Astrocyte of the hippocampus (primary cell): ENCODE measurements at places on chromosomes 16 and 17.

GRCh38 chr17:5422505-5422904 lies 2.5 kb downstream of the RPAIN start:
- DNase-seq, result peak; percentile 73

- no peak for DNase-seq
These were observed 8.2 kb downstream of the FAM20A start for GRCh38 chr17:68592682-68593641.

- peak; percentile 68 for DNase-seq
These were observed 79.9 kb upstream of the CBX4 start for GRCh38 chr17:79919164-79919585.

GRCh38 chr17:75010683-75011400 lies 1.6 kb upstream of the MRPL58 start:
- DNase-seq, result no peak

DNA sequence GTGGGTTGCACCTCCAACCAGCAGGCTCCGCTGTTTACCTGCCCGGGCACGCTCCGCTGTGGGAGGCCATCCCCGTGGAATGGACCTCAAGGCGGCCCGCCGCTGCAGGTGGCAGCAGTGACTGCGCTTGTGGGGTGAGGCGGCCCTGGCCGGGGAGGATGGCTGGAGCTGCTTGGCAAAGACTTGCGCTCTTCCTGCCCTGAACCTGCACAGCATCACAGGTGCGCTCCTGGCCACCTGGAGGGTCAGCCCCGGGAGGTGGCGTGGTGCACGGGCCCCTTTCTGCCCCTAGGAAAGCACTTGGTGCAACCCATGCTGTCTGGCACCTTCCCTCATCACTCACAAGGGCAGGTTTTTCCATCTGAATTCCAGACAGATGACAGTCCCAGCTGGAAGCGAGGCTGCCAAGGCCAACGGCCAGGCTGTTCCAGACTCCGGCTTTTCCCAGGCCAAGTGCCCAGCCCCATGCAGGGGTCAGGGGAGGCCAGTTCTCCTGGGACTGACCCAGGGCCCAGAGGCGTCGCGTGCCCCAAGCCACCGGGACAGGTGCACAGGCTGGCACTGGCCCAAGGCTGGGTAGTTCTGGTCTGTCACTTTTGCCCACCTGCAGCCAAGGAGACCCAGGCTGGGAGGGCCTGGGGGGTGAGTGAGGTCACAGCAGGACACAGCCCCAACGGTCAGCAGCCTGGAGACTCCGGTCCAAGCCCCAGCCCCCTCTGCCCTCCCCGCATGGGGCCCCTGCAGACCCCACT lies 13.3 kb downstream of the UTS2R start:
- peak; percentile 40 for DNase-seq

GRCh38 chr16:85136213-85136701 lies 24.0 kb upstream of the CIBAR2 start:
- DNase-seq, result no peak

DNA sequence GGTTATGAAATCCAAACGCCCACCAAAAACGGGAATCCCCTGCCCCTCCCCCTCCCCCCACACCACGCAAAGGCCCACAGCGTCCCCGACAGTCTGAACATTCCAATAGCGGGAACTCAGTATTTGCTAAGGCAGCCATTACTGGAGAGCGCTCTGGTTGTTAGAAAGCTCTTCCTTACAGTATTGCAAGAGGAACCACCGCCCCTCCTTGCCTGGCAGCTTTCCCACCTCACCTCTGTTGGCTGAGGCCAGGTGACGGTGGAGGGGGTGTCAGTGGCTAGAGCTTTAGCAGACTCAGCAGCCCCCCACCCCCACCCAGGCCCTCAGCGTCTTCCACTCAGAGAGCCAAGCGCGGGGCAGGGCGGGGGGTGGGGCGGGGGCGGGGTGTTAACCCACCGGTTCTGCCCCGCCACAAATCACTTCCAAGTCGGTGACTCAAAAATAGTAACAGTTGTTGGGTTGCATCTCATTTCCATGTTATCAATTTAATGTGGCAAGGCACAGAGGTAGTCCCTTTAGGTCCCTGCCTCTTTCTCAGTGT lies 2.2 kb upstream of the PLEKHH3 start:
- peak; percentile 49 for DNase-seq

DNA sequence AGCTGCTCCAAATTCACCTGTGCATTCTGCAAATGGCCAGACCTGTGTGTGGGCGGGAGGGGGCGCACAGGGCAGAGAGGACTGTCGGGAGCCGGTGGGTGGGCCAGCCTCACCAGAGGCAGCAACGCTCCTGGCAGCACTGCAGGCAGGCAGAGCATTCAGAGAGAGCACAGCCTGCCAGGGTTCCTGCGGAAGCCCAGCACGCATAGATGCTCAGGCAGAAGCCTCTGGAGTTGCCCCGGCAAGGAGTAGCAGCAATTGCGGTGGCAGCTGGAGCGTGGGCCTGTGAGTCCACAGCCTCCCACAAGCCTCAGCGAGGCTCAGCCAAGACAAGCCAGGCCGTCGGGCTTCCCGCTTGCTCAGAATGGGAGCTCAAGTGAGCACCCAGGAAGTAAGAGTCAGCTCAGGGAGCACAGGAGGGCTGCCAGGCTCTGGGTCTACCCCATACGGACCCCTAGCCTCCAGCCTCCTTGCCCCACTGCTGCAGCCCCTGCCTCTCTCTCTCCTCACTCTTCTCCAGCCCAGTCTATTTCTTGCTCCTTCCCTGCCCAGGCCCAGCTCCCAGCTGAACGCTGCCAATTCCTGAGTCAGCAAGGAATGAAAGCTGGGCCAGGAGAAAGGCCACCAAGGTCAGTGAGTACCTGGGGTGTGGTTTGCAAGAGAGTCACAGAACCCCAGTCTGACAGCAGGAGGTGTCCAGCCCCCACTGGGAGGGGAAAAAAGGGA lies 9.6 kb downstream of the EMC6 start:
- peak; percentile 71 for DNase-seq

- DNase-seq, result no peak
These were observed 451.3 kb upstream of the ZFHX3 start for GRCh38 chr16:73499276-73499675.

DNA sequence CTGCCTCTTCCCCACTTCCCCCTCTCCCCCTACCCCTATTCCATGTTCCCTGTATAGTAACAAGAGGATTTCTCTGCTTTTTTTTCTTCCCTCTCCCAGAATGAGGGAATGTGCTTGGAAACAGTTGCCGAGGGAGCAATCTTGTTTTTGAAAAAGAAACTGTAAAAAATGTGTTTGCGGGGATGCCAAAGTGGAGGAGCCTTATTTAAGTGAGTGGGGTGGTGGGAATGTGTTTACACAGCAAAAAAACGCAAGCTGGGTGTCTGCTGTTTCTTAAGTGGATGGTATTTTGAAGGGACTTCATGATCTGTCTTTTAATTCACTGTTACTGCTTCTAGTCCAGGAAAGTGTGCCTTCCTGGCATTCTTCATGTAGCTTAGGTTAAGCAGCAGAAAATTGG lies 254.4 kb downstream of the SHISA9 start:
- no peak for DNase-seq

GRCh38 chr16:56493126-56493525 lies 26.7 kb downstream of the BBS2 start:
- no peak for DNase-seq

DNA sequence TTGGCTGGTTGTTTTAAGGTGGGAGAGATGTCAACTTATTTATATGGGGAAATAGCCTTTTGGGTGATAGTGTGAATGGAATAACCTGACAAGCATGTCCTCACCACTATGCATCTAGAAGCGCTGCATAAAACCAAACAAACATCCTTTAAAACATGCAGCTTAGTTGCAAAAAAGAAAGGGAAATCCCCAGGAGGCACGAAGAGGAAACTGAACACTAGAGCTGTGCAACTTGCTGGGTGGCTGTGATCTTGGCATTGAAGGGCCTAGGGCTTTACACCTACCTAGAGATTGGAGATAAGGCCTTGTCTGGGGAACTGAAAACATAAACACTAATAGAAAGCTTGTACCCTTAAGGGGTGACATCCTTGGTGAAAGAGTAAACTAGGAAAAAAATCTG lies 7.3 kb downstream of the C16orf54 start:
- DNase-seq, result no peak

GRCh38 chr16:11175787-11176341 lies 80.1 kb downstream of the SOCS1 start:
- DNase-seq, result no peak

DNA sequence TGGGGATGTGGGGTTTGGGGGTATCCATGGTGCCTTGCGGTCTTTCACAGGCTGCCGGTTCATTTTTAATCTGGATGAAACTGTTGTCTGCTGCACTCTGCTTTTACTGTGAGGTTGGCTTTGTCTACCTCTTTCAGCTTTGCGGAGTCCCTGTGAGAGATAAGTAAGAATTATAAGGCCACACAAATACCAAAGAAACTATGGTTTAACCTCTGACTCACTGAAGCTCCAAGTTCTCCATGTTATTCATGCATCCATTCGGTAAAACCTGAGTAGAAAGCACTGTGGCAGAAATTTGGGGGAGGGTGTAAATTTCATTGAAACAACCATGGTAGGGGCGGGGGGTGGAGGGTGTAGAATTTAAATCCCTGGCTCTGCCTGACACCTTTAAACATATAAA lies 30.5 kb downstream of the KIAA0753 start:
- peak; percentile 28 for DNase-seq

GRCh38 chr17:65529040-65529633 lies 32.3 kb downstream of the AXIN2 start:
- DNase-seq, result no peak

GRCh38 chr16:50573279-50573678 lies 25.1 kb downstream of the NKD1 start:
- DNase-seq, result no peak

GRCh38 chr16:3808308-3809063 lies 72.0 kb downstream of the CREBBP start:
- DNase-seq, result no peak

DNA sequence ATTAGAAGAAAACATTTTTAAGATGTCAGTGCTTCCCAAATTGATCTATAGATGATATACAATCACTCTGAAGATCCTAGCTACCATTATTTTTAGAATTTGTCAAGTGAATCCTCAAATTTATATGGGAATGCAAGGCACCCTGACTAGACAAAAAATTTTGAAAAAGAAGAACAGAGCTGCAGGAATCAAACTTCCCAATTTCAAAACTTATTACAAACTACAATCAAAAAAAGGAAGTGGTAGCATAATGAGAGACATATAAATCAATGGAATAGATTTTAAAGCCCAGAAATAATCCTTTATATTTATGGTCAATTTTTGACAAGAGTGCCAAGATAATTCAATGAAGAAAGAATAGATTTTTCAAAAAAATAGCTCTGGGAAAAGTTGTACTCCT lies 198.3 kb upstream of the KCNJ16 start:
- DNase-seq, result no peak

DNA sequence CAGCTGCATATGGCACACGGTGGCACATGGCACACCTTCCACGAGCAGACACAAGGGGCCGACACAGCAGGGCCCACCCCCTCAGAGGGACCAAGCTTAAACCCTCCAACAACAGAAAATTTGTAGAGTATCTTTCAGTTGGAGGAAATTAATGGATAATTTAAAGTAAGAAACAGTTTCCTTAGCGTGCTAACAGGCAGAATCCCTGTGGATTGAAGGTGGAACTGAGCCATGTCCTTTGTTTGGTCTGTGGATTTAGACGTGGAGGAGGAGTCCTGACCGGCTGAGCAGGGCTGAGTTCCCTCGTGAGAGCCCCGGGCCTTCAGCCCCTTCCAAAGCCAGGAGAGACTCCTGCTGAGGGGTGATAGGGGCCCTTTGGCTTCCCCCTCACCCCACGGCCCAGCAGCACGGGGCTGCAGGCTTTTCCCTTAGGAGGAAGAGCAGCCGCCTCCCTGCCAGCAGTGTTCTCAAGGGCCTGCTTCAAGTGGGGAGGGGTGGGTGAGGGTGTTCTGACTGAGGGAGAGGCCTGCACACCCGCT lies 1.4 kb upstream of the CYB561 start:
- no peak for DNase-seq

DNA sequence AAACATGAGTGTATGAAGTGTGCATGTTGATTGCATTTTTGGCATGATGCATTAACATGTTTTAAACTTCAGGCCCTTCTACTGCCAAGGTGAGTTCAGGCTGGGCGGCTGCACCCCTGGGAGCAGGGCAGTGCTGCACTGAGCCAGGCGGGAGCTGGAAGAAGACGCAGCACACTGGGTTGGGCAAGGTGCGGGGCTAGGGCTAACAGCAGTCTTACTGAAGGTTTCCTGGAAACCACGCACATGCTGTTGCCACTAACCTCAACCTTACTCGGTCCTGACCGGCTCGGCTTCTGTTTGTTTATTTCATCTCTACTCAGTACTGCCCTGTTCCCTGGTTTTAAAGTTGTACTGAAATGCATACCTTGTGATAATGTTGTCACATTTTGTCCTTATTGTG lies 61.0 kb downstream of the MAP2K4 start:
- DNase-seq, result peak; percentile 16

DNA sequence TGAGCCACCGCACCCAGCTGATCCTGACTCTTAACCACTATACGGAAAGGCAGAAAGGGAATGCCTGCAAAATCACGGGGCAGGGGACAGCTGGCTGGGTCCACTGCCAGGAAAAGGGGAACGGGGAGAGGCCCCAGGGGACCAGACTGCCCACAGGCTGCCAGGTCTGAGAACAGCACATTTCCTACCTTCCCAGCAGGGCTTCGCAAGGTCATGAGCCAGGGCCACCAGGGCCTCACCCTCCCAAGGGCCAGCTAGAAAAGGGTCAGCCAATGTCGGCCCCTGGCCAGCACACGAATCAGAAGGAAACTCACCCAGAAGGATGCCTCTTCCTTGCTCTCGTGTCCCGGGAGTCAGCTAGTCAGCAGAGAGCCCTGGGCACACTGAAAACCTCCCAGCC lies 118.4 kb downstream of the ZNF423 start:
- DNase-seq, result no peak

- peak; percentile 72 for DNase-seq
These were observed at the start of gene CORO6 for GRCh38 chr17:29622337-29623282. CORO6 (minus strand) TSS chr17:29622912; CDS start chr17:29621421, 1,491 bp downstream.

- peak; percentile 99 for DNase-seq
These were observed 182.0 kb downstream of the SEC14L1 start for GRCh38 chr17:77322514-77323412.

GRCh38 chr17:40468560-40468959 lies 25.3 kb downstream of the IGFBP4 start:
- DNase-seq, result no peak

DNA sequence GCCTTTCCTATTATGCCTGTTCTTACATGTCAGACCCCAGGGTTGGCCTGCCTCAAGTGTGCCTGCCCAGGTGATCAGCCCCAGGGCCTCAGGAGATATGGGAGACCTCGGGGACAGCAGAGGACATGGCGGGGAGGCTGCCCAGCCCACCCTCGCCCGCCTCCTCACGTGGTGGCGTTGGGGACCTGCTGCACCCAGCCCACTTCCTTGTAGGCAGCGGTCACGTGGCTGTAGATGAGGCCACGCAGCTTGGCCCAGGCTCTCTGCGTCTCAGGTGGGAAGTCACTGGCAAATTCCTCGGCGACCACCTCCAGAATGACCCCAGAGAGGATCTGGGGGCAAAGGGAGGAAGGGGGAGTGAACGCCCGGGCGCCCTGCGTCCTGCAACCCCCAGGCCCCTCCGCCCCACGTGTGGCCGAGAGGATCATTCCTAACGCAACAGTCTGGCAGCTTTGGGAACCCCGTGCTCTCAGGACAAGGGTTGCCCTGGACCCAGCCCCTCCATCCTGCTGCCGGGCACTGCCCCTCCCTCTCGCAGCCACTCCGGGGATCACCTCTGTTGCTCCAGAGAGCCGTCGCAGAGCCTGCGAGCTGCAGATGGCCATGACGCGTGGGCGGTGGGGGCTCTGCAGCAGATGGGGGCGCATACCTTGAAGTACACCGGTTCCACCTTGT lies 6.6 kb downstream of the CYGB start:
- DNase-seq, result no peak
